Endothelial cell of umbilical vein (primary cell): ENCODE measurements at places on chromosomes 2 and 18.

- no peak for DNase-seq
These were observed 84.5 kb upstream of the TAF1B start for GRCh38 chr2:9758741-9759140.

DNA sequence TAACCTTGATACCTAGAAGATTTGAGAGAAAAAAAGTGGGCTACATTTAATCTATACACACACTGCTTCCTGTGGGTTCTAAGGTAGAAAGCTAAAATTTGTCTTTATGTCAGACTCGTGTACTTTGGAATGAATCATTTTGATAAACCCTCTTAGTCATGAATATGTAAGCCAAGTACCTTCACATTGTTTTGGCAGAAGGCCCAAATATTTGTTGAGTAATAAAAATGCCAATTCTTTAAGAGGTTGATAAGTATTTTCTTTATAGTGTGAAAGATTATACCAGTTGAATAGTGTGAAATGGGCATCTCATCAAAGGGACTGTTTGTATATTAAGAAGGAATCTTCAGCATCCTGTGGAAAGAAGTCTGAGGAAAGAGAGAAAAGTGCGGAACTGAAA is 1464.7 kb upstream of the ZEB2 start:
- DNase-seq, result peak; percentile 91

DNA sequence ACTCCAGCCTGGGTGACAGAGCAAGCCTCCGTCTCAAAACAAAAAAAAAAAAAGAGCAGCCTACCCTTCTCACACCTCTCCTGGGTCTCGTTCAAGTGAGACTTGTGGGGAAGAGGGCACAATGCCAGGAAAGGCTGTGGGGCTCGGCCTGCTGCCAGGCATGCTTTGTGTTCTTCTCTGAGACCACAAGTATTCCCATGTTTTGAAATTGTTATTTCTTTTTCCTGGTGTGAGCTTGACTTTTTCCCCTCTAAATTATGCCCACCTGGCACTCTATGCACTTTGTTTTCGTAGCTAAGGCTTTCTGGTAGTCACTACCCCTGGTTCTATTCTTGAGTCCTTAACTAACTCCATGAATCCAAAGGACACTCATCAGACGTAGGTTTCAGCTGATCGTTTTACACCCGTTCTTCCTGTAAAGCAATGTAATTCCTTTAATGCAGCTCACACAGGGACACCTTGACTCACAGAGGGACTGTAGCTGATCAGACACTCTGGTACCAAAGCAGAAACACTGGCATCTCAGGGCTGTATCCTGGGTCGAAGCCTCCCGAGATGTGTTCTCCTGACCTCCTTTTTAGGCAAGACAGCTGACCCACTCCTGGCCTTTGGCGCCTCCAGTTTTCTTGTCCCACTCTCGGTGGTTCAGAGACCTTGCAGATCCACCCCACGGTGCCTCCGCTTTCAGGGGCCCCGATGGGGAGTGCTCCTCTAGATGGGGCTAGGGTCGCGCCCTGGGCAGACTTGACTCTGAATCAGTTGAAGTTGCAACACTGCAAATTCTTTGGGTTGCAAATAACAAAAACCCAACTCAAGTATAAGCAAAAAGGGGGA is 193.3 kb upstream of the AGAP1 start:
- peak; percentile 61 for DNase-seq

DNA sequence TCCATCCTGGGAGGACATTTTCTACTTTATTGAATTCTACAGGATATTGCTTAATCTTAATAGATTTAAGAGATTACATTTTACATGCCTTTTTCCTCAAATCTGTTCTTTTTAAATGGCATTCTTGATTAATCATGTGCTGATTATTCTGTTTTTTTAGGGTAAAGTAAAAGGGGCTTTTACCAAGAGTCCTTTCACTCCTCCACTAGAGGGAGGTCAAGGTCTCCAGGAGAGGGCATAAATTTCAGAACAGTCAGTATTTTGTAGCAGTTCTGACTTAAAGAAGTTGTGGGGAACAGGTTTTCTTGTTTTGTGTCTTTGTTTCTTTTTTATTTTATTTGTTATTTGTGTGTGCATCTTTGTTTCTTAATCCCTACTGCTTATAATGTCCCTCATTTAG is 25.4 kb downstream of the WDR75 start:
- DNase-seq, result peak; percentile 60

DNA sequence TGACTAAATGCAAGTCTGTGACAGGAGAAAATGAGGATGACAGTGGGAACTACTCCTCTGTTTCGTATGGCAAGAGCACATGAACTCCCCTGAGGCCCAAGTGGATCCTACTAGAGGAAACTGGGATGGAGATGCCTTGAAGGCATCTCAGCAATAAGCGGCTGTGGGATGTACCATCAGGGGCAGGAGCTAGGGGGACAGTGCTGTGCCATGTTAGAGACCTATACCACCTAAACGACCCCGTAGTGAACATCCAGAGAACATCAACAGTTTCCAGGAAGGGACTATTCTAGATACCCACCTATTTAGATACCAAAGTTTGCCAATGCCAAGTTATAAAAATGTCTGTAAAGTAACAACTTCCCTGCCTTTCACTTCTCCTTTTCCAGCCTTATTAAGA is 860.8 kb upstream of the ACVR2A start:
- DNase-seq, result no peak

GRCh38 chr2:152222975-152223637 is 47.5 kb upstream of the STAM2 start:
- DNase-seq, result peak; percentile 81

DNA sequence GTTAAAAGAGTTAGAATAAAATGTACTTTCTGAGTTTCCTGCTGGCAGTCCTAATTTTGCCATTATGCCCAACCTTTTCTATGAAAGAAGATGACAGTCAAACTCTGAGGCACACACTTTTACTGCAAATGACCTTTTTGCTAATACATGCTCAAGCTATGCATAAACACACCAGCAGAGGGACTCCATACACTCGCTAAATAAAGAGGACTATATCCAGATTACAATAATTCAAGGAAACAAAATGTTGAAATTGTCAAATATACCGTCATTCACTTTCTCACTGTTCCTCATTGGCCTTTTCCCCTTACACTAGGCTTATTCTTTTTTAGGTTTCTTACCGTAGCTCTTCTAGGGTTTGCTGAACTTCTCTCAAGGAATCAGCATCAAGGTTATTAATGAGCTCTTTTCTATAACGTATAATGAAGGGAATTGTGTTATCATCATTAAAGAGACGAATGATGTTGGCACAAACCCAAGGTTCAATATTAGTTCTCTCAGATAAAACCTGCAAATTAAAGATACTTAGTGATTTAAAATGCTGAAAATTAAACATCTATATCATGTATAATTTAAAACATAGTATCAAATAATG is 25.7 kb downstream of the SRBD1 start:
- DNase-seq, result peak; percentile 74

DNA sequence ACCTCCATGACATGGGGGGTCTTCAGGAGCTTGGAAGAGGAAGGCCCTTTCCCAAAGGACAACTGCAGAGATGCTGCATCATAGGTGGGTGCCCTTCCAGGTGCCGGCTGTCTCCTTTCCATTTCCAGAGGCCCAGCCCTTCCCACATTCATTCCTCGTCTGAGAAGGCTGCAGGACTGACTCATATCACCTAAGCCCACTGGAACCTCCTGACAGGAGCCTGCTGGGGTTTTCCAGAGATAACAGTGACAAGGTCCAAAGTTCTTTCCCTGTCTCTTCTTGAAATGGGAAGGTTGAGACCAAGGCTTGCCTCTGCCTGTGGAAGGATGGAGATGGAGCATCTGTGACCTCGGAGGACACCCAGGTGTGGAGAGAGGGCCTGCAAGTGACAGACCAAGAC is 3.6 kb upstream of the PRSS56 start:
- no peak for DNase-seq

- DNase-seq, result peak; percentile 7
These were observed 11.4 kb downstream of the ID2 start for GRCh38 chr2:8693157-8693821.

DNA sequence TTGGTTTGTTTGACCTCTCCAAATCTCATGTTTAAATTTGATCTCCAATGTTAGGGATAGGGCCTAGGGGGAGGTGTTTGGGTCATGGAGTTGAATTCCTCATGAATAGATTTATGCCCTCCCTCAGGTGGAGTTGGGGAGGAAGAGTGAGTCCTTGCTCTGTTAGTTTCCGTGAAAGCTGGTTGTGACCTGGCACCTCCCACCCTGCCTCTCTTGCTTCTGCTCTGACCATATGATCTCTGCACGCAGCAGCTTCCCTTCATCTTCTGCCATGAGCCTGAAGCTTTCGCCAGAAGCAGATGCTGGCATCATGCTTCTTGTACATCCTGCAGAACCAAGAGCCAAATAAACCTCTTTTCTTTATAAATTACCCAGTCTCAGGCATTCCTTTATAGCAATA is 231.6 kb upstream of the ERBB4 start:
- no peak for DNase-seq

GRCh38 chr2:207090389-207090788 is 75.4 kb downstream of the KLF7 start:
- no peak for DNase-seq

DNA sequence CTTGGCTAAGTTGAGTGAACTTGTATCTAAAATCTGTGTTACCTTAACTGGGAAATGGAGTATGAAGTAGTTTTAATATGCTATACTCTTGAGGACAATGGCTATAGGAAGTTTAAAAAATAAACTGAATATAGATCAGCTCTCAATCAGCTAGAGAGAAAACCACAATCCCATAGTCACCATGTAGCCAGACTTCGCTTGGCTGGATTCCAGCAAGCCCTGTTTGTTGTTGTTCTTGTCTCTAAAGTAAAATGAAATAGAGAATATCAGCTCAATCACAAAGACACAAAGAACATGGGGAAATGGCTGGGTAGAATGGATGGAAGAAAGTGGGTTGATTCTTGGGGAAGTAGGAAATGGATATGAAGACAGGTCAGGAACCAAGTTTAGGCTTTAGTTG is 234.9 kb downstream of the PHLPP1 start:
- no peak for DNase-seq

DNA sequence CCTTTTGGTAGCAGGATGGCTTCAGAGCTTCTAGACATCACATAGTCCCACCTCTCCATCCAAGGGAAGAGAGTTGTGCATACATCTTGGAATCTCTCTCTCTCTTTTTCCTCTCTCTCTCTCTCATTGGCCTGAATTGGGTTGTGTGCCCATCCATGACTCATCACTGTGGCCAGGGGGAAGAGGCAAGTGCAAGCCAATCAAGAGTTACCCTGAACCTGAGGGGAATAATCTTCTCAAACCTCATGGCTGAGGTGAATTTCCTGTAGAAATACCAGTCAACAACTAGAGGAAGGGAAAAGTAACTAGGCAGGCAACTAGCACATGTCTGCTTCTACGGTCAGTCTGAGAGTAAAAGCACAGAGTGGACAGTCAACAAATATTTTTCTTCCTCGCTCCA is 7.3 kb upstream of the CHN1 start:
- DNase-seq, result peak; percentile 52

DNA sequence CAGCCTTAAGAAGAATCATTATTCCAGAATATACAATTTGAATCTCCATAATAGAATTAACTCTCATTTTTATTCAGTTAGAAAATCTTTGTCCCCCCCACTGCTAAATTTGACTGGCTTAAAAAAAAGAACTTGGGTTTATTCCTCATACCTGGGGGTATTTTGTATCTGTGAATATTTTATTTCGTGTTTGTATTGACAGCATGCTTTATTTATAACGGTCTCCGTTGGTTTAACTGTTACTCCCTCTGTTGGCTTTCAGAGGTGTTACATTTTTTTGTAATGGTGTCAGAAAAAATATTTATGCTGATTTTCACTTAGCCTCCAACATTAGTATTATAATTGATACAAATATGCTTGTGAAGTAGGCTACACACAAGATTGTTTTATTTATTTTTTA is 109.1 kb downstream of the HAUS1 start:
- peak; percentile 32 for DNase-seq

DNA sequence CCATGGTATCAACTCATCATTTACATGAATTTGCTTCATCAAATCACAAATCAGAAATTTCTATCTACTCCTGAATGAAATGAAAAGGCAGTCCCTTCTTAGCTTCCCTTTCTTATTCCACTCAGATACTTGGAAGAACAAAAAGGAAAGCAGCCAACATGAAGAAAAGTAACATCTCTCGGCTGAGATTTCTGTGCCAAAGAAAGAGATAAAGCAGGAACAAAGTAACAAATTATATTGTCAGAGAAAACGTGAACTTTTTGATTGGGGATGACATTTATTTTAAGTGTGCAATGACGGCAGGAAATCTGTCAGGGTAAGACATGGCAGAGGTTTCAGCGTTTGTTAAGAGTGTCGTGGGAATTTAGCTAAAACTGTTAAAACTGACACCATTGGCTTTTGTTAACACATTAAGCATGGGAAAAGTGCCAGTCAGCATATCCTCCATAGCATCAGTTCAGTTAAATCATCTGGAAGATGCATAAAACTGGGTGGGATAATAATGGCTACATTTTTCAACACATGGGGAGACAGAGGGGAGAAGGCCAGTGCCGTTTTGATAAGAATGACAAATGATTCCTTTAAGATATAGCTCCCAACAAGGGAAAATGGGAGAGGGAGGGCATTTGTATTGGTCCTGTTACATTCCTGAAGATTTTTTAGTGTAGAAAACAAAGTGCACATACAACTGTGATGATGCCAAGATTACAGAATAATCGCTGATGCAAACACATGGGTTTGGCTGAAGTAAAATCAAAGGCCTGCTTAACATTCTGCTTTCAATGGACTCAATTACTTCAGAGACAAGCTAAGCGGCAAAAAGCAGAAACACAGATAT is 211.6 kb downstream of the ZNF521 start:
- no peak for DNase-seq

DNA sequence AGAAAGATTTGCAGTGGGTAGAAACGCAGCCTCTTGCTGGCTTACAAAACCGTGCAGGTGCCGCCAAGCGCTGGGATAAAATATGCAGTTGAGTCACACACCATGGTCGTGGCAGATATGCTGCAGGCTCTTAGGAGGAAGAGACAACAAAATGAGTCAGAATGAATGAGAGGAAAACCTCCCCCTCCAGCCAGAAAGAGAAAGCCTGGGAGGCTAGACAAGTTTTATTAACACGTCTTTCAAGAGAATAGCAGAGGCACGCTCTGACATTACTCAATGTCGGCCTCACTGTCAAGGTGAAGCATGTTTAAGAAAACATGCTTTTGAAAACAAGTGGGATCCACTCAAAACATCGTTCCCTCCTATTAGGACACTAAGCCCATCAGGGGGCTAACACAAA is 37.1 kb upstream of the ZCCHC2 start:
- DNase-seq, result peak; percentile 91
